ENCODE measurements at places on chromosomes 13 and 19.
A peak's percentile ranks its signal among the peaks of the same experiment; 100 is the strongest.

GRCh38 chr19:19613506-19613905 is 5.0 kb downstream of the PBX4 start:
- no peak for DNase-seq

DNA sequence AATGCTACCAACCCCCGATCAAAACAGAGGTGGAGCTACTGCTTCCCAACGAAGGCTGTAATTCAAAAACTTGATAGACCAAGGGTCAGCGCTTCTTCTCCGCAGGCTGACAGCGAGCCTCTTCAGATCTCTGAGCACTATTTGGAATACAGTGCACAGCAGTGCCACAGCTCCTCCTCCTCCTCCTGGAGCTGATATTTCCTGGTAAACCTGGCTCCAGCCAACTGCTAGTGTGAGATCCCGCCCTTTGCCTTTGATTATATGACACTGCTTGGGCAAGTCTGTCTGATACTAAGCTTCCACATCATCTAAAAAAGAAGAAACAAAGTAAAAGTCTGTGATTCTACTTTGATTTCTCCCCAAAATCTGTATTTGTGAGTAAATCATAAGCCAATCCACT is 710.5 kb downstream of the DACH1 start:
- DNase-seq = no peak

DNA sequence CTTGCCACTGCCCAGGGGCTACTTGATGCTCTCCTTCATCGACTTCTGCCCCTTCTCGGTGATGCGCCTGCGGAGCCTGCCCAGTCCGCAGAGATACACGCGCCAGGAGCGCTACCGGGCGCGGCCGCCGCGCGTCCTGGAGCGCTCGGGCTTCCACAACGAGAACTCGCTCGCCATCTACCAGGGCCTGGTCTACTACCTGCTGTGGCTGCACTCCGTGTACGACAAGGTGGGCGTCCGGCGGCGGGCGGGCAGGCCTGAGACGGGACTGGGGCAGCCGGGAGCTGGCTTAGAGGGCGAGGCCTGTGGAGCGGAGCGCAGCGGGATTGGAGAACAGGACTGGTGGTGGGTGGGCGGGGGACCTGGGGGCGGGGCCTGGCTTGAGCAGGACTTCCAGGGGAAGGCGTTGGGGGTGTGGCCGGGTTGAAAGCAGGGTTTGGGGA is 12.7 kb upstream of the PSMD8 start:
- peak; percentile 40 for DNase-seq

- DNase-seq = no peak
Observed at GRCh38 chr13:113650731-113651148, 7.3 kb downstream of the ATP4B start.

All from T follicular helper cell (primary cell).